ENCODE measurements at places on chromosomes 6 and 20. TPM values are rescaled to one million over a fixed set of nuclear protein-coding genes. Genes with fewer than 3 reads are reported as not detected.
A peak's percentile ranks its signal among the peaks of the same experiment; 100 is the strongest.

DNA sequence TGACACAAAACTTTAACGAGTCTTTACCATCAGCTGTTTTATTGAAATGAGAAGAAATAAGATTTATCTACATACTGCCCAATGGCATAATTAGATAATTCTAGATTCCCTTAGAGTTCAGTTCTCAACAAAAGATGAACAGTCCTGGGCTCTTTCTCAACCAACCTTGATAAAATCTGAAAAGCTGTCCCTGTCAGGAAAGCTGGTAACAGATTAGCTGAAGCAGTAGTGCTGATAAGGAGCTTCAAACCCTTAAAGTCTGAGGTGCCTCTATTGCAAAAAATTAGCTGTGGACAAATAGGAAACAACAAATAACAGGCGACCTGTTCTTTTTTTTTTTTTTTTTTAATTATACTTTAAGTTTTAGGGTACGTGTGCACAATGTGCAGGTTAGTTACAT lies 35.9 kb upstream of the FAM135A start:
- no peak for DNase-seq

GRCh38 chr6:122580737-122581136 lies 29.5 kb upstream of the PKIB start:
- no peak for DNase-seq

The SIGLEC1 gene
- not detected for total RNA-seq

- DNase-seq: no peak
Observed at GRCh38 chr6:145765449-145765848, 30.1 kb upstream of the EPM2A start.

GRCh38 chr6:135075018-135075417 lies 20.4 kb upstream of the HBS1L start:
- DNase-seq: no peak

DNA sequence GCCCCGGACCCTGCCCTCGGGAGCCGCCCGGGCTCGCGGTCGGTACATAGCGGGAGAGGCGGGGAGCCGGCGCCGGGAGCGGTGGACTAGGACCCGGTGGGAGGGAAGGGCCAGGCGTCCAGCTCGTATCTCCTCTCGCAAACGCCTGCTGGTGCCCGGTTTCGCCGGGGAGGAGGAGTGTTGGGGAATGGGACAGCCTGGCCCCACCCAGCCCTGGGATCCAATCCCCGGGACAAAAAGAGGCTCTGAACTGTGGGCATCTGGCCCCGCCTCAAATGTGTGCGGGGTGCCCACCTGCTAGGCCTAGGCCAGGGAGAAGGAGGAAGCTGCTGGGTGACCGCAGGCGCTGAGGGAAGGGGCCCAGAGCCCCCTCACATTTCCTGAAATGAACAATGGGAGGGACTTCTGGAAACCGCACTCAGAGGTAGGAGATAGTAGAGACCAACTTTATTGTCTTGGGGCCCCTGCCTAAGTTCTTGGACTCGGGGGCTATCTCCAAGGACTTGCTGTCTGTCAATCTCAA lies at the start of gene KCNK17:
TSS of gene KCNK17 (minus strand) at position 147 of the 523 bp plus-strand sequence. CDS start at position 48, 99 bp downstream.
- no peak for DNase-seq

DNA sequence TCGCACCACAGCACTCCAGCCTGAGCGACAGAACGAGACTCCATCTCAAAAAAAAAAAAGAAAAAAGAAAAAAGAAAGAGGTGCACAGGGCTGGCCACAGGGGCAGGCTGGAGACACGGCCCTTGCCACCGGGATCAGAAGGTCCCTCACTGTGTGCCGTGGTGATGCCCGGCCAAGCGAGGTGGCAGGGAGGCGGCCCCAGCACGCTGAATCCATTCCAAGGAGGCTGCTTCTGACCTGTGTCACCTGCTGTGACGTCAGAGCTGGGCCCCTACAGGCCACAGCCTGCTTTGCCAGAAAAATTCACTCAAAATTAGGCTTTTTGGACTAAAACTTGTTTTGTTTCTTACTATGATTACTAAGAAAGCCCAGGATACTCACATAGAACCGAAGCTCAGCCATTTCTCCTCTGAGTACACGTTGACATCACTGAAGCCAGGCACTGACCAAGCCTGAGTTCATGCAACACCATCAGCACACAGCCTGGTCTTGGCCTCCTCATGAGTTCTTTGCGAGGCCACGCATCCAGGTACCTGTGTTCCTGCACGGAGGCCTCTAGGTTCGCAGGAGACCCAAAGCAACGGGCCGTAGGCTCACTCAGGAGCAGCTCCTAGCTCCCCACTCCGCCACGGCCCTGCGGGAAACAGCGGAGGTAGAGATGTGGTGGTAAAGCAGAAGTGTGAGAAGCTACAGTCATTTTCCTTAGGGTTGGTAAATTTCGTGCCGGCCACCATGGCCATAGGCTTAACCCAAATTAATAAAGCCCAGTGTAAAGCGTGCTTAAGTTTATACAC lies 67.8 kb downstream of the THBS2 start:
- no peak for DNase-seq

- peak; percentile 74 for DNase-seq
Observed at GRCh38 chr6:126721581-126722160, 381.8 kb downstream of the CENPW start.

GRCh38 chr6:44078827-44079671 lies 48.2 kb downstream of the MRPL14 start:
- no peak for DNase-seq

The PTPRT gene
- not detected for total RNA-seq

DNA sequence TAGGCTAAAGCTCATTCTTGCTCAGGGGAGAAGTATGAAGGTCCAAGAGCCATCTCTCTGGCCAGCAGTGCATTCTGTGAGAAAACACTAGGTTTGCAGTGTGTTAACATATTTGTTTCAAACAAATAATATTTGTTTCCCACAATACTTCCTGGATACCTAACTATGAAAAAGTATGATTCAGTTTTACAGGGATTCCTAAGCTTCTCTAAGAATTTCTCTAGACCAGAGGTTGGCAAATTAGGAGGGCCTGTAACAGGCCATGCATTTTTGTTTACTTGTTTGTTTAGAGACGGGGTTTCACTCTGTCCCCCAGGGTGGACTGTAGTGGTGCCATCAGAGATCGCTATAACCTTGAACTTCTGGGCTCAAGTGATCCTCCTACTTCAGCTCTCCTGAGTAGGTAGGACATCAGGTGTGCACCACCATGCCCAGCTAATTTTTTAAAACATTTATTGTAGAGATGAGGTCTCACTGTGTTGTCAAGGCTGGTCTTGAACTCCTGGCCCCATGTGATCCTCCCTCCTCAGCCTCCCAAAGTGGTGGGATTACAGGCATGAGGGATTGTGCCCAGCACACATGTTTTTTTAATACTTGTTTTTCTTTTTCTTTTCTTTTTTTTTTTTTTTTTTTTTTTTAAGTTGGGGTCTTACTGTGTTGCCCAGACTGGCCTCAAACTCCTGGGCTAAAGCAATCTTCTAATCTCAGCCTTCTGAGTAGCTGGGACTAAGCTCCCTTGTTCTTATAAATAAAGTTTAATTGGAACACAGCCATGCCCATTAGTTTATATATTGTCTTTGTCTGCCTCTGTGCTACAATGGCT lies 71.7 kb downstream of the ADGRG6 start:
- no peak for DNase-seq

DNA sequence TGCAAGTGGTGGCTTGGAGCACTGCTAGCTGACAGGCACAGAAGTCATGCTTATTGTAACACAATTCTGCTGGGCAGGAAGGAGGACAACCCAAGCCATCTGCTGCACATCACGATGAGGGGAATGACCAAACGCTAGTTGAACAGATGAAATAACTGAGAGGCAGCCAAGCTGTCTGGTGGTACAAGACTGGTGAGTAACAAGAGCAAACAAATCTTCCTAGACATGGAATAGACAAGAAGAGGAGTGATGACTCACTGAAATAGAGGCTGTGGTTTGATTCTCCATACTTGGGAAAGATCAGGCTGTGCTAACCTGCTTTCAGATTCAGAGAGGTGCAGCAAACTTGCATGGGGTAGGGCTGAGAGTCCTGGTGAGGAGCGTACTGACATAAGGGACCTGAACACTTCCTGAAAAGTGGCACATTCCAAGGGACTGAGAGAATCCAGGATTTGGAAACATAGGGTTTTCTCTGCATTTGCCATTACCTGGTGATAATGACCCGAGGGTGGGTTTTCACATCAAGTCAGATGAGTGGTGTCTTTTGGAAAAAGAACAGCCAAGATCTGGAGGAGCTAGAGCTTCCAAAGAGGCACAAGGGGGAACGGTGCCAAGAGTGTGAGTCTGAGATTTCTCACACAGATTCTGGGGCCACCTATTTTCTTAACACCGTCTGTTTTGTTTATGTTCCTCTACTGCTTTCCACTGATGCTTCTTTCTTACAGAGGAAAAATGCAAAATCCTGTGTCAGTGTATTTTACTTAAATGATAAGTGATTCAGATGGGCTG lies 60.0 kb downstream of the PRL start:
- peak; percentile 91 for DNase-seq

The B3GALT4 gene
- 1.4 TPM for total RNA-seq

GRCh38 chr20:56343861-56344381 lies 14.9 kb upstream of the FAM210B start:
- no peak for DNase-seq

- no peak for DNase-seq
Observed at GRCh38 chr20:51042657-51043247, 19.8 kb upstream of the KCNG1 start.

DNA sequence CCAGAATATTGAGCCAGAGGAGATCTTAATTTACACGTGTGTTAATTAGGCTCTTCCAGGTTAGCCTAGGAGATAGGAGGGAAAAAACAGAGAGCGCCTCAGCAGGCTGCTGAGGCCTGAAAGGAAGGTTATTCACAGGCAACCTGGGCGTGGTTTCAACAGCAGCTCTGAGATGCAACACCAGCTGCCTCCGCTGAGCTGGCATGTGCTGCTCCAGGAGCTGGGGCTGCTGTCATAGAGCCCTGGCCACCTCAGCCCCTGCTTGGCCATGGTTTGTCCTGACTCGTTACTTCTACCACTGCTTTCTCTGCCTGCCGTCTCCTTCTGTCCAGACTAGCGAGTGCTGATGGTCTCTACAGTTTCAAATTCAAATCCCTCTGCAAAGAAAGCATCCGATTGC lies 32.4 kb upstream of the RPP40 start:
- DNase-seq: no peak

- no peak for DNase-seq
Observed at GRCh38 chr6:135941275-135942025, 89.9 kb downstream of the PDE7B start.

DNA sequence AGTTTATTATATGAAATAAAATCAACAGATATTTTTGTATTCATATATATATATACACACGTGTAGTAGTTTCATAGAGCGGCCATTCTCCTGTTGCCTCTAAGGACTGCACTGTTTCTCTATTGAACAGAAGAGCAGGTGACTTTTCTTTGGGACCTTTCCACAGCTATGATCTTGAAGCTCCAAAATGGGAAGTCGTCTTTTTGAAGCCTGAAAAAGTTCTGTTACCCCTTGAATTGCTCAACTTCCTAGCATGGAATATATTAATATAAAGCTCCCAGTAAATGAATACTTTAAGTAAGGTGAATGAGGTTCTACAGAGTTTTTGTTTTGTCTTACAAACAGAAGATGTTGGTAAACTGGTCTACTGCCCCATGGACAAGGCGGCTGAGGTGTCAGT lies 42.2 kb upstream of the ADTRP start:
- DNase-seq: no peak

GRCh38 chr20:54995553-54995952 lies 520.2 kb downstream of the DOK5 start:
- peak; percentile 14 for DNase-seq

GRCh38 chr6:49524541-49524940 lies 24.8 kb downstream of the GLYATL3 start:
- no peak for DNase-seq

The SMOC2 gene
- total RNA-seq: not detected

GRCh38 chr20:56826705-56827665 lies 197.9 kb downstream of the TFAP2C start:
- DNase-seq: no peak

The DEFB119 gene
- total RNA-seq: not detected

The CEP250 gene
- total RNA-seq: 43.7 TPM

DNA sequence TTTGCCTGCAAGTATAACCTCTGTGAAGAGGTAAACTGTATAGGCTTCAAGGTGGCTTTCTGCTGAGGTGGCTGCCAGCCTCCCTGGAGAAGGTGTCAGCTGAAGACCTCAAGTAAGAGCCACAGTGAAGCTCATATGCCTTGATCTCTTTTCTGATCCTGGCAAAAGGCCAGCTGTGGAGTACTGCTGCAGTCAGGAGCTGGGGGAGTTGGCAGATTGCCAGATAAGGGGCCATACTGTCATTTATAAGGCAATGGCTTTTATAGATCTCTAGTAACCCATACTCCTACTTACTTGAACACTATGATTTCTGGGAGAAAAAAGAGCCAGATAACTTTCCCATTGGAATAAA lies 8.8 kb upstream of the CEP85L start:
- no peak for DNase-seq

All from kidney epithelial cell (primary cell).